Lower lobe of right lung (tissue), 2 donors: ENCODE measurements at places on chromosomes 11 and 22. TPM values are rescaled to one million over a fixed set of nuclear protein-coding genes. Genes with fewer than 3 reads are reported as not detected.

The PITPNM1 gene
- total RNA-seq = 54.1 TPM

The INS gene
- total RNA-seq = not detected

The FAT3 gene
- 7.9 TPM for total RNA-seq

GRCh38 chr22:48083502-48083901, 1321.1 kb downstream of the TBC1D22A start:
- no peaks in the 10 kb centered on the region for H3K27me3 ChIP-seq
- no peak overlapping the region for H3K27ac ChIP-seq
- no peak for DNase-seq
- no peaks in the 10 kb centered on the region for H3K4me1 ChIP-seq

DNA sequence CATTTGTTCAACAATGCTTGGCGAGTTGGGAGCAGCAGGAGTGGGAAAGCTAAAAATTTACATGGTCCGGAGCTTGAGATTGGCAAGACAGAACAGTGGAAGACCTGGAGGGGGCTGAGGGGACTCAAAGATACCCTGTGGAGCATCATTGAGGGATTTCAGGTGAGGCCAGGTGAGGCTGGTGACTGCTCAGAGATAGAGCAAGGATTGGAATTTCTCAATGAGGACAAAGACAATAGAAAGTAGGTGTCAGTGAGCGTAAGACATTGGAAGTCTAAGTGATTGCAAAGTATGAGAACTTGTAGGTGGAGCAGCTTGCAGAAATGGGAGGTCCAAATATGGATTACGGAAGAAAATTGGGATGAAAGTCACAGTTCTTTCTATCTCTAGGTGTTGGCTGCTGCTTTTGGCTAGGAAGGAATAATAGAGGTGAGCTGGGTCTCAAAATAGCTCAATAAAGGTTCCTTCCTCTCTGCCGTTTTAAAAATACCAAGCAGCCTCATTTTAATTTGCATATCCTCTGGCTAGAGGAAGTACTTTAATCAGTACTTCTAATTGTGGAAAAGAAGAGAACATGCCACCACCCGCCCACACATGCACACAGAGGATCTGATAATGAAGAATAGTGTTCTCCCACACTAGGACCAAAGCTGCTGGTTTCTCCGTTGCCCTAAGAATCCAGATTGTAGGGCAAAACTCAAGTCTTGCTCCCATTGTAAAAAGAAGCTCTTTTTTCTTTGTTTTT, 41.8 kb upstream of the SORL1-AS1 start:
- no peaks in the 10 kb centered on the region for H3K27me3 ChIP-seq
- no peak for DNase-seq
- H3K36me3 ChIP-seq = peaks cover 16% of the 10 kb centered on the region
- peaks cover 13% of the 10 kb centered on the region for H3K4me1 ChIP-seq

DNA sequence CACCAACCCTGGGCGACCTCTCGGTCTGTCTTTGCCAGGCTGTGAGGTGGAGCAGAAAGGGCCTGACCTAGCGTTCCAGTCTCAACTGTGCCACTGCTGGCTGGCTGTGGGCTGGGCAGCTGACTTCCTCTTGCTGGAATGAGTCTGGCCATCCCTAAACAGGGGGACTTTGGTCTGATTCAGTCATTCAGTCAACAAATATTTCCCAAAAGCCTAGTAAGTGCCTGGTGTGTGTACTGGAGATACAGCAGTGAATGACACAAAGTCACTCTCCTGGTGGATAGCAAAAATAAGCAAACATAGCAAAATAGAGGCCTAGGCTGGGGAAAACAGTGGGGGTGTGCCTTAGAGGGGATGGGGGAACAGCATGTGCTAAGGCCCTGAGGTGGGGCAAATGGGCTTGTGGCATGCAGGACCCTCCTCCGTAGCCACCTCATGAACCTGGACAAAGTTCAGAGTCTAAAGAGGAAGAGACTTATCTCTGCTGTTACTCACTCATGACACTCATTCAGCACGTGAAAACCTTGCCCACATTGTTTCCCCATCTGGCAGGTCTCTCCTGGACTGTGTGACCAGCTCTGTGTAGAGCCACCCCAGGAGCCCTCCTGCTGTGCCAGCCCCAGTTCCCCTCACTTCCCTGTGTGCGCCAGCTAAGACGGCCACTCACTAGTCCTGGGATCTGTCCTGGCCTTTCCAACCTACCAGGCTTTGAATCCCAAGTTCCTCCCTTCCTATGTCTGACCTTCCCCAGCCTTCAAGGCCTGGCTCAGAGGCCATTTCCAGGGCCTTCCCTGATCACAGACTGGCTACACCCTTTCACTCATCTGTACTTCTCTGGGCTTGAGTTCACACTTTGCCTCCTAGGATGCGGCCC, 4.7 kb downstream of the GUCD1 start:
- H3K27me3 ChIP-seq = no peaks in the 10 kb centered on the region
- H3K36me3 ChIP-seq = peaks cover 51% of the 10 kb centered on the region

DNA sequence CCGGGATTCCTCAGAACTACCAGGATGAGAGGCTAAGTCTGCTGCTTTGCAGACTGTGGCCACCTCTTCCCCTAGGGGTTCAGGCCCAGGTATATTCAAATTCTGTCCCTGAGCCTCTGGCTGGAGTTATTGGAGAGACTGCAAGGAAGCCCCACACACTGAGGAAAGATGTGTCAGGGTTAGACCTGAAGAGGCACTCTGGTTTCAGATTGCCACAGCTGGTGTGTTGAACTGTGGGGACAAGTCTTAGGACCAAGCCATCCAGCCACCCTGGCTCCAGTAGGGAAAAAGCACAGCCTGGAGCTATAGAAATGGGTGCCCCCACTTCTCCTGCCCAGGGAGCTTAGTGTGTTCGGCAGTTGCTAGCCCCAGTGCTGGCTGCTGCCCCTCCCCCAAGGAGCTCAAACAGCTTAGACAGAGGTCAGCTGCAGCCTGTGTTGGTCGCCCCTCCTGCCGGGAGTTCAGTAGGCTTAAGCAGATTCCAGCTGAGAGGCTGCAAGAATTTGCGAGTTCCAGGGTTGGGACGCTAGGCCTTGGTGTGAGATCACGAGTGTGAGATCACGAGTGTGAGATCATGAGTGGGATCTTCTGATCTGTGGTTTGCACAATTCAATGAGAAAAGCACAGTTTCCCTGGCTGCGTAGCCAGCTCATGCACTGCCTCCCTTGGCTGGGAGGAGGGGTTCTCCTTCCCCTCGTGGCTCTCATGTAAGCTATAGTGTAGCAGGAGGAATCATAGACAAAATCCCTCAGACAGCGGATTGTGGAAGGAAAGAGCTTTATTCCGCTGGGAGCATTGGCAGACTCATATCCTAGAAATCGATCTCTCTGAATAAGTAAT, 552.1 kb upstream of the CHORDC1 start:
- no peaks in the 10 kb centered on the region for H3K27me3 ChIP-seq
- no peaks in the 10 kb centered on the region for H3K4me1 ChIP-seq
- H3K36me3 ChIP-seq = no peaks in the 10 kb centered on the region
- DNase-seq = no peak
- no peak overlapping the region for H3K4me3 ChIP-seq

DNA sequence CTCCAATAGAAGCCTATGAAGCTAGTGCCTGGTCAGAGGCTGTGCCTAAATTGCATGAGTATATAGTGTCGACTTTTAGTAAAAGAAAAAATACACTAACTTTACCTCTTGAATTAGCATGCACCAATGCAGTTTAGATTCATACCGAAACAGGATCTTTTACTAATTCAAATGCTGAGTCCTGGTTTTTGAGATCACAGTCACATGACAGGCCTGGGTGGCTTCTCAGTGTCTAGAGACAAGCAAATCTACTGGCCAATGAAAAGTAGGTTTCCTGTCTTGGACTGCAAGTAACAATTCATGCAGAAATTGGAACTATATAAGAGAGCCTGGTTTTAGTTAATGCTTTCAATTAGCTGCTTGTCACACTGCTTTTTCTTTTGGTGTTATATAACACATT, 7.2 kb downstream of the ARHGEF12 start:
- peaks cover 3% of the 10 kb centered on the region for H3K27me3 ChIP-seq
- H3K4me1 ChIP-seq = peaks cover 86% of the 10 kb centered on the region
- H3K36me3 ChIP-seq = no peaks in the 10 kb centered on the region
- DNase-seq = no peak
- no peak overlapping the region for H3K4me3 ChIP-seq

GRCh38 chr11:1589996-1590395, 4.9 kb upstream of the KRTAP5-1 start:
- H3K27ac ChIP-seq = no peak overlapping the region
- no peak overlapping the region for H3K4me3 ChIP-seq
- no peak for DNase-seq
- no peaks in the 10 kb centered on the region for H3K36me3 ChIP-seq
- peaks cover 17% of the 10 kb centered on the region for H3K4me1 ChIP-seq

DNA sequence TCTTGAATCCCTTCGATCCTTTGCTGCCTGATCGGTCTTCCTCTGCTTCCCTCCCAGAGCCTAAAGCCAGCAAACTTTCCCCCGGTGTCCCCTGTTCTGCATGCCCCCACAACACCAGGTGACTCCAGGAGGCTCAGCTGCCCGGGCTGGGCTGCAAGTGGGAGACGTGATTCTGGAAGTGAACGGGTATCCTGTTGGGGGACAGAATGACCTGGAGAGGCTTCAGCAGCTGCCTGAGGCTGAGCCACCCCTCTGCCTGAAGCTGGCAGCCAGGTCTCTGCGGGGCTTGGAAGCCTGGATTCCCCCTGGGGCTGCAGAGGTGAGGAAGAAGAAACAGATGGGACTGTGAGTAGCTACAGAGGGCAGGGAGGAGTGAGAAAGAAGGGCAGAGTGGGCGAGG, 3.6 kb downstream of the NHERF4 start:
- no peak overlapping the region for H3K4me3 ChIP-seq
- H3K27ac ChIP-seq = no peak overlapping the region
- no peaks in the 10 kb centered on the region for H3K36me3 ChIP-seq
- no peaks in the 10 kb centered on the region for H3K27me3 ChIP-seq
- H3K4me1 ChIP-seq = peaks cover 7% of the 10 kb centered on the region
- DNase-seq = peak; percentile 24
